ENCODE measurements at places on chromosomes 1 and 21.

GRCh38 chr21:31334648-31335121 is 9.4 kb downstream of the TIAM1 start:
- no peak for DNase-seq

GRCh38 chr1:54812801-54813484 is 11.8 kb upstream of the TTC22 start:
- no peak for DNase-seq

DNA sequence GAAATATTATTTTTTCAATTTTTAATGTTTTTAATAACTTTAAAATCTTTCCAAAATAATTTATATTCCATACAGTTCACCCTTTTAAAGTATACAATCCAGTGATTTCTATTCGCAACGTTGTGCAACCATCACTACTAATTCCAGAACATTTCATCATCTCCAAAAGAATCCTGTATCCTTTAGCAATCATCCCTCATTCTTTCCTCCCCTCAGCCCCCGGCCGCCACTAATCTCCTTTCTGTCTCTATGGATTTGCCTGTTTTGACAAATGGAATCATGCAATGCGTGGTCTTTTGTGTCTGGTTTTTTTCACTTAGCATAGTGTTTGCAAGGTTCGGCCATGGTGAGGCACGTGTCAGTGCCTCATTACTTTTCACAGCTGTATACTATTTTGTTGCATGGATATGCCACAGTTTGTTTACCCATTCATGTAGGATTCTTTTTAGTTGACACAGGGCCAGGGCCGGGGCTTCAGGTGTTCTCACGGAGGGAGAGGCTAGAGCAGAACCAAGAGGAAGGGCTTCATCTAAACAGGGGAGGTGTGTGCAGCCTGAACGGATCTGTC is 40.6 kb upstream of the ZBTB40 start:
- no peak for DNase-seq

- DNase-seq: no peak
Measured at GRCh38 chr21:26777166-26777565, 68.0 kb downstream of the ADAMTS1 start.

DNA sequence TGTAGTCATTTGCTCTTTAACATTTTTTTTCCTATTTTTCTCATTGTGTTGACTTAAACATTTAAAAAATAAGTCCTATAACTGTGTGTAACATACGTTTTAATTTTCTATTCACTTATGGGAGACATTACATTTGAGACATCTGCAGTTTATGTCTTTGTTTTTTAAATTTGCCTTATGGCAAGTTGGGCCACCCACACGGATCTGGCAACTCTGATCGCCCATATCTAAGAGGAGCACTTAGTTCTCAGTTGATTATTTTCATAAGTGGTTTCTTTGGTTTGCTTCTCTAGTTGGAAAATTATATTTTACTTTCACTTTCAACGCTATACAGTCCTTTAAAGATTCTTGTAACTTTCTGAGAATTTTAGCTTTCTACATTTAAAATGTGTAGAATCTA is 13.8 kb upstream of the ZNF124 start:
- no peak for DNase-seq

DNA sequence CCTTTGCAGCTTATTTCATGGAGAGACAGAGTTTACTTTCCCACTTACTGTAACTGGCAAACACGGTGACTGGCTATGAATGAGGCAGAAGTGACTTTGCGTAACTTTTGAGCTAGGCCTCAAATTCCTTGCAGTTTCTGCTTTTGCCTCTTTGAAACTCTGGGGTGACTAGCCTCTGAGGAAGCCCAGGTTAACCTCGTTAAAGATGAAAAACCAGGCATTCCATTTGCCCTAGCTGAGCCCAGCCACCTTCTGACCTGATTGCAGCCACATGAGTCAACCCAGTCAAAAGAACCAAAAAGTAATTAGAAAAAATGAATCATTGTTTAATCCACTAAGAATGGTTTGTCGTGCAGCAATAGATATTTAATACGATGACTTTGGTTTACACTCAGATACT is 20.4 kb downstream of the PRMT6 start:
- DNase-seq: no peak

DNA sequence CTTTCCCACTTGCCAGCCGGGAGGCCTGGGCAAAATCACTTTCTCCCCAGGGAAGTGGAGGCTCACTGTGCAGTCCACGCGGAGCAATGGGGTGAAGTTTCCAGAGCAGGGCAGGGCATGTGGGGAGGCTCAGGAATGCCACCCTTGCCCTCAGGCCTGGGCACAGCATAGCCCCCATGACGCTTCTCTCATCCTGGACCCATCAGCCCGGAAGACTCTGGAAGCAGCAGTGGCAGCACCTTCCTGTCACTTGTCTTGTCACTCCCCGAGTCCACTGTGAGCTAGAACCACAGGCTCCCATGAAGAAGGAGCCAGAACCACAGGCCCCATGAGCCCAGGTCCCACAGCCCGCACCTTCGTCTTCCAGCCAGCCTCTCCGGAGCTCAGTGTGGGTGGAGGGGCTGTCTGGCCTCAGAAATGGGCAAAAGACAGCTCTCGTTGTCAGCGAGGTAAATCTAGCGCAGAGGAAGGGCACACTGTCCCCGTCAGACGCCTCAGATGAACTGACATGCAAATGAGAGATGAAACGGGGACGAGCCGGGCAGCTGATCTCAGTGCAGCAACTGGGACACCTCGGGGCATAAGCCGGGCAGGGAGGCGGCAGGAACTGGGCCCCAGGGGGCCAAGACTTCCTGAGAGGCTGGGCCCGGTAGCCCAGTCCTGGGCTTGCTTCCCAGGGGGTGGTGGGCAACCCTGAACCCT is 6.1 kb downstream of the PDE9A start:
- DNase-seq: no peak

DNA sequence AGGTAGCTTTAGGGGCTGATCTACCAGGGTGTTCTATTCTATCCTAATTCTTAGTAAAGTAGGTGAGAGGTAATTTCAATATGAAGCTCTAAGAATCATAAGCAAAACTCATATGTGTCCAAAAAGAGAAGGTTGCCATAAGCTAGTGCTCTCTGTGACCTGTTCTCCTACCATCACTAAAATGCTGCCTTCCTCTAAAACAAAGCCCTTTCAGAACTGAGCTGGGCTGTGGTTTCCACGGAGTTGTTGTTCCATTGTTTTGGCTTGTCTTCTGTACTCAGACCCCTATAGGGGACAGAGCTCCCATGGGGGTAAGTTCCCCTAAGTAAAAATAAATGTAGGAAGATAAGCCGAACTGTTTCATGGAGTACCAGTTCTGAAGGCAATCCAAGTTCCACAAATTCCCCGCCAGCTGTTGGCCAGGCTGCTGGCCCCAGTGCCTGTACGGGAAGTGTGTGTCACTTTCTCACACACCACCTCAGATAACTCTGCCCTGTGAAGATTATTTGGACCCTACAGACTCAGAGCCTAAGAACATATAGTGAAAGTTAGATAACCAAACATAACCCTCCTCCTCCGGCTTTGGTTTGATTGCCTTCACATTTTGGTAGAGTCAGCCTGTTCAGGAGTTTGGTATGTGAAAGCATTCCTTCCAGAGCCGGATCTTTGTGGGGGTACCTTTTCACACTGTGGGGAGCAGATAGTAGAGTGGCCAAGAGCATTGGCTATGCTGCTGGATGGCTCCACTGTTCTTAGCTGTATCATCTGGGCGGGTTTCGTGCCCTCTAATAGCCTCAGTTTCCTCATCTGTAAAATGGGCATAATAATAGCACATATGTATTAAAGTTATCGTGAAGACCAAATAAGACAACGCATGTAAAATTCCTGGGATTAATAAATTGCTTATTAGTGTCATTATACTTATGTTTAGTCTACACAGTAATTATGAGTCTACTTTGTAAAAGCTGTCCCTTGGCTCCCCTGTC is 10.8 kb downstream of the DPT start:
- DNase-seq: no peak

DNA sequence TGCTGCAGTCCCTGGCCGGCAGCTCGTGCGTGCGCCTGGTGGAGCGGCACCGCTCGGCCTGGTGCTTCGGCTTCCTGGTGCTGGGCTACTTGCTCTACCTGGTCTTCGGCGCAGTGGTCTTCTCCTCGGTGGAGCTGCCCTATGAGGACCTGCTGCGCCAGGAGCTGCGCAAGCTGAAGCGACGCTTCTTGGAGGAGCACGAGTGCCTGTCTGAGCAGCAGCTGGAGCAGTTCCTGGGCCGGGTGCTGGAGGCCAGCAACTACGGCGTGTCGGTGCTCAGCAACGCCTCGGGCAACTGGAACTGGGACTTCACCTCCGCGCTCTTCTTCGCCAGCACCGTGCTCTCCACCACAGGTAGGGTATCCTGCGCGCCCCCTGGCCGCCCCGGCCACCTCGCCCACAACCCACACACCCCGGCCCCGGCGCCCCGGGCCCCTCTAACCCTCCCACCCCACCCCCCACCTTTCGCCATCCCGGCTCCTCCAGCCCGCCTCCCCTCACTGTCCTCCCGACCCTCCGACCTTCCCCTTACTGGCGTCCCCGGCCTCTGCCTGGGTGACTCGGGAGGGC is 352 bp downstream of the KCNK1 start:
- DNase-seq: peak; percentile 55

DNA sequence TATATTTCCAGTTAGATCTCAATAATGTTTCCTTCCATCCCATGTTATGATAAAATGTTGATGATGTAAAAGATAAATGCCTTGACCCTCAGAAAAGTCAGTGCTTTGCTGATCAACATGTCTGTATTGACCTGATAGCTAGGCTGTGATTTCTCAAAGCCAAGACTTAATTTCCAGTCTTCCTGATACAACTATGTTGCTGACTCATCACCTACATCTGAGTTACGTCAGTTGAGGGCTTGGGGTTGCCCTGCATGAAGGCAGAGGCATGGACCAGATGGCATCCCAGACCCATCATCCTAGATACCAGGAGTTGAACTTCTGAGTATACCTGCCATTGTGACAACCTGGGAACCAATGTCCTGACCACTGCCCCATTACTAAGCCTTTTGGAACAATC is 4.8 kb downstream of the LCE1D start:
- no peak for DNase-seq

GRCh38 chr21:38173276-38174035 is 83.3 kb upstream of the KCNJ15 start:
- no peak for DNase-seq

DNA sequence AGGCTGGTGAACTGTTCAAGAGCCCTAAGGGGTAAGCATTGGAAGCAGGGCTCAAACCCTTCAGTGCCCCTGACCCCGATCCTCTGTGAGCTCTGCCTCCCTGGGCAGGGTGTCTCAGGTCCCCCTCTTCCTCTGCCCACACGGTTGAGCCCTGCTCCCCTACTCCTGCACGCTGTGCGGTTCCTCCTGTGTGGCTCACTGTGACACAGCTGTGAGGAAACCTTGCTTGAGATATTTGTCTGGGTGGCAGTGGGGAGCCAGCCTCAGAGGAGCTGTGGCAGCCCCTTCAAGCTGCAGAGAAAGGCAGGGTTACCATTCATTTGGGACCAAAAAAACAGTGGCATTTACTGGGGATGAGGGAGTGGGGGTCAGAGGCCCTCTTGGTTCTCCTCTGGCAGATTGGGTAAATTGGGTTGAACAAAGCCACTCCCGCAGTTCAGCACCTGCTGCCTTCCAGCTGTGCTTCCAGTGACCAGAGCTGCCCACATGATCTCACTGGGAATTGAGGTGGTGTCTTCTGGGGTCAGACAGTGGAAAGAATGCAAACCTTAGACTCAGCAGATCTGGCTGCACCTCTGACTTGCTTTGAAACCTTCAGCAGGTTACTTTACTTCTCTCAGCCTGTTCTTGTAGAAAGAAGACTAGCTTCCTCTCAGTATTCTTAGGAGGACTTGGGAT is 60.6 kb upstream of the CD1D start:
- no peak for DNase-seq

GRCh38 chr21:16145479-16145878 is 415.7 kb downstream of the USP25 start:
- no peak for DNase-seq

DNA sequence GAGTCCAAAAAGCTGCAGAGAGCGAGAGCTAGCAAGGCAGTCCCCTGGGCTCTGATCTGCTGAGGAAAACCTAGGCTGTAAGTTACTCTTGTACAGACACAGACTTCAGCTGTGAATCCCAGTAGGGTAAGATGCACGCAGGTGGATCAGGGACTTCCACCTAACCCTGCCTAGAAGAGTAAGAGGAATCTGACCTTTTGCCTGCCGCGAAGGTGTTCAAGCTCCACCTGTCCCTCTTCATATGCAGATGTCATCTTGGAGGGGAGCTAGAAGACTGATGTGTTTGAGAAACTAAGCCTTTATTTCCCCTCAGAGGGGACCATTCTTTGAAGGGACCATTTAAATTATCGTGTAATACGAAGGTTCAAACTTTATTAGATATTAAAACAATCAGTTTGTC is 108.6 kb upstream of the USP24 start:
- no peak for DNase-seq

GRCh38 chr1:228310162-228310792 is 96.4 kb downstream of the TRIM11 start:
- DNase-seq: no peak

GRCh38 chr21:25214676-25215075 is 392.6 kb downstream of the MRPL39 start:
- no peak for DNase-seq

GRCh38 chr21:42337830-42338728 is 12.7 kb downstream of the TFF2 start:
- peak; percentile 67 for DNase-seq

DNA sequence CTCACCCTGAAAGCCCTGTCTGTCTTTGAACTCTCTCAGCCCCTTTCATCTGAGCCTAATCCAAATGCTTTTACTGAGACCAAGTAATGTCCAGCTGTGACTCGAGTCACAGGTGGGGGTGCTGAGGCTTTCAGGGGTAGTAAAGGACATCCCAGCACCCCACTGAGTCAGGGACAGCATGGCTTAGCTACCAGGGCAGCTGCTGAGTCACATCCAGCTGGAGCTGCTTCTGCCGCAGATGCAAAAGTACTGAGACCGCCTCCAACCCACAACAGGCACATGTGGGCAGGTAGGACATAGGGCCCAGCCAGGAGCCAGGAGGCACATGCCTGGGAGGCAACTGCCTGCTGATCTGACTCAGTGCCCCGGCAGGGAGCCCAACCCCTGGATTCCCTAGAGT is 6.7 kb upstream of the VSIG8 start:
- no peak for DNase-seq

- DNase-seq: no peak
Measured at GRCh38 chr1:30197639-30198450, 525.5 kb downstream of the MATN1 start.

DNA sequence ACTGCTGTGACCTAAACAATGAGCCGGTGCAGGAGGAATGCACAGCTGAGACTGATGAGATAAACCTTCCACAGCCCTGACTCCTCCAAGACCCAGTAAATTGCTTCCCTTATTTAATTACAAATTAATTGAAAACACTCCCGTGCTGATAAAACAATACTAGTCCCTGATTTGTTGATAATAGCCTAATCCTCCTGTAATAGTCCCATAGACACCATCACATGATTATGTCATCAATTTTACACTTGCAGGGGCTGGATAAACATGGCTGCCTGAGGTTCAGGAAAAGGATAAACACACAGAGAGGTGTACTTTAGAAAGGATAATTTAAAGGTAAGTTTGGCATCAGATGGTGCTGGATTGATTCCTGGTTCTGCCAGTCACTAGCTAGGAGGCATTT is 84.6 kb upstream of the SPAG17 start:
- no peak for DNase-seq

DNA sequence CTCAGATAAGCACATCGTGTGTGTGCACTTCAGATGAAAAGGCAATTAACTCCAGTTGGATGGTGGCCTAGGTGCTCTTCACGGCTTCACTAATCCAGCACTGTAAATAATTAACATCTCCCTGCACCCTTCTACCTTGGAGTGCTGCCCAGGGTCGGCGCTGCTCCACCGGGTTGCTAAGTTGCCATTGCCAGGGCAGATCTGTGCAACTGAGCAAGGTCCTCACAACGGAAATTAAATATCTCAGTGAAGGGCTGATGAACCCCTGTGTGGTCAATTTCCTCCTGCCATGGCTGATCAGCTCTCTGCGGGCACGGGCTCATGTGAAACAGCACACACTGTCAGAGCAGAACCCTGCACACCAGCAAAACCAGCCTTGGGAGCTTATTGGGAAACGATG is 63.2 kb downstream of the SYDE2 start:
- DNase-seq: no peak

All from GM10248 (cell line).